Activated CD8-positive, alpha-beta memory T cell treated with anti-CD3 and anti-CD28 coated beads for 1 hour (primary cell): ENCODE measurements at places on chromosomes 12 and 14.

GRCh38 chr12:10301103-10301502 is 6.6 kb upstream of the KLRD1 start:
- DNase-seq = no peak

- no peak for DNase-seq
Observed at GRCh38 chr14:95895720-95896119, 19.1 kb downstream of the TUNAR start.

GRCh38 chr14:60756847-60757246 is 22.3 kb downstream of the MNAT1 start:
- DNase-seq = no peak

- no peak for DNase-seq
Observed at GRCh38 chr14:88154926-88155325, 150.0 kb downstream of the GPR65 start.

- no peak for DNase-seq
Observed at GRCh38 chr12:54522243-54522642, 24.7 kb downstream of the NCKAP1L start.

DNA sequence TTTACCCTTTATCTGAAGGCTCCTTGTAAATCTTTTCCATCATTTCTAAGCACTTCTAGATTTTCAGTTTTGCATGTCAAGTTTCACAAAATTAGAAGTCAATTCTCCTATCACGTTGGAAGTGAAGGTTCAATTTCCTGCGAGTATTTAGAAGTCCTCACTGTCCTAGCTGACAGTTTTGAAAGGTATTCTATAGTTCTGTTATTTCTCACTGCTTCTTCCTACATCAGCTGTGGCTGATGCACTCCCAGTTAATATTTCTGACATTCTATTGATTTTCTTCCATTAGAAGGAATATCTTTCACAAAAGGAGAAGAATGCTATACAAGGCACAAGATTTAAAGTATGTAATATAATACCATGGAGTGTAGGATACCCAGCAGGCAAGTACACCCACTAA is 15.8 kb upstream of the TMCC3 start:
- DNase-seq = no peak

DNA sequence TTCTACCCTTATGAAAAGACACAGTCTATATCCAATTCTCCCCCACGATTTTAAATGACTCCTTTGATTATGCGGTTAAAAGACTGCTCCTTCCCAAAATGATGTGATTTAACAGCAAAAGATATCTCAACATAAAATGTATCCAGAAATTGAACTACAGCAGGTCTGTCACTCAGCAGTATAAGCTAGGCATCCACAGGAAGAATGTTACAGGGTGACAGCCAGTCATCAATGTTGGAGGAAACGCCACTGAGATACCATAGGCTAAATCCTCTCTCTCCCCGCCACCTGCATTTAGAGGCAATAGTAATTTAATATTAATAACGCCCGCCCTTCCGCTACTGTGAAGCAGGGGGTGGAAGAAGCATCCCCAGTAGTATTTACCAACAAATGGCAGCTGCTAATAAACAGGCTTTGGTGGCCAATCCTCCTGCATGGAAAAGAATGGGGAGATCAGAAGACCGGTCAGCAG is 613 bp downstream of the RECQL start:
- DNase-seq = no peak

DNA sequence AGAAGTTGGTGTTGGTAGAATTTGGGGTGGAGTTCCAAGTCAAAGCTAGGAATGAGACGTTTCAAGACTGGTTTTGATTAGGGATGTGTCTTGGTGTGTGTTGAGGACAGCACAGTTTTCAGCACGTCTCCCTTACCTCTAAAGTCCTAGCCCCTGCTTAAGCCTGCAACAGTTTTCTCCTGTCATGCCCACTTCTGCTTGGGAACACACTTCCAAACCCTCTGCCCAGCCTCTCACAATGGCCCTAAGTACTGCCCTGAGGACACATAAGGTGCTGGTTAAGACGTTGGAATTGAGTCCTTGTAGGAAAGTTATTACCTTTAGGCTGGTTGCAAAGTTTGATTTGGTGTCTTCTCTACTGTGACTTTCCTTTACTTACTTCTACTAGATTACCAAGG is 710 bp upstream of the BMAL2 start:
- DNase-seq = no peak

GRCh38 chr12:111184161-111184560 is 184.7 kb downstream of the PHETA1 start:
- DNase-seq = no peak

DNA sequence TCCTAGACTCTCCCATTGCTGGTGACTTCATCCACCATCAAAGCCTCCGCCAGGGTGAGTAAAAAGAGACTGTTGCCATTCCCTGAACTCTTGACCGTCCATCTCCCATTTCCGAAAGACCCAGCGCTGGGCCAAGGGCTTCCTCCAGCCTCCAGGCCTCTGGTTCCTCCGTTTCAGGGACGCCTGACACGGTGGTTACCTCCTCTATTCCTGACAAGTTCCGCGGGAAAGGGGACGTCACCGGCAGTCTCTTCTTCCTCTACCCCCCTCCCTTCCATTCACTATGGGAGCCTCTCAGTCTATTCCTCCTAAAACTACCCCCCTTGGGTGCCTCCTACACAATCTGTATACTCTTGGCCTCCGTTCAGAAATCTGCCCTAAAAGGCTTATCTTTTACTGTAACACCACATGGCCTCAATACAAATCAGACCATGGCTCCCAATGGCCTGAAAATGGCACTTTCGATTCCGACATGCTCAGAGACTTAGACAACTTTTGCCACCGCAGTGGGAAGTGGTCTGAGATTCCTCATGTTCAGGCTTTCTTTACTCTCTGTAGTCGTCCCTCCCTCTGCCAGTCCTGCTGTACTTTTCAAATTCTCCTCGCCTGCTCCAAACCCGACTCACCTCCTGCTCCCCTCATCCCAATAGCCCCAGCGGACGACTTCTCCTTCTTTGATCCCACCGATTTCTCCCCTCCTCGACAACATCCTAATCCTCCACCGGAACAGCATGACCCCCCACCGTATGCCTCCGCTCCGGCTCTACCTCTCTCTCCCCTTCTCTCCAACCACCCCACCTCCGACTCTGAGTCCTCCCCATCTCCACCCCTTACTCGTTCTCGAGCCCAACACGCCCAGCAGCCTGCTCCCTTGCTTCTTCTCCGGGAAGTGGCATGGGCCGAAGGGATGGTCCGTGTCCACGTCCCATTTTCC is 70.4 kb downstream of the MOK start:
- no peak for DNase-seq

- DNase-seq = no peak
Observed at GRCh38 chr12:3247629-3248161, 170.5 kb downstream of the TSPAN9 start.

- DNase-seq = no peak
Observed at GRCh38 chr14:53054457-53054856, 98.7 kb downstream of the DDHD1 start.

DNA sequence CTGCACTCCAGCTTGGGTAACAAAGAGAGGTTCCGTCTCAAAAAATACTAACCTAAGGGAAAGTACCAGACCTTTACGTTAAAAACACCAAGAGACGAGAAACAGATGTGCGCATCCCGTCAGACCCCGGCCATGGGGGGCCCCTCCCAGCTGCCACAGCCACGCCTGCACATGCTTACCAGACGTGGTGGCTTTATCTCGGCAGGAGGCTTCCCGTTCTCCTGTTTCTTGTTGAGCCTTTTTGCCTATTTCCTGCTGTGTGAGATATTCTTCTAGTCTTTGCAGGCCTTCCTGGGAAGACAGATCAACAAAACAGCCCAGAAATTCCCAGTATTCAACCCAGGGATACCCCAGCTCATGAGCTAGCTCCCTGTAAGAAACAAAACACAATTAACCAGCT is 23.6 kb downstream of the PGAM5 start:
- no peak for DNase-seq

DNA sequence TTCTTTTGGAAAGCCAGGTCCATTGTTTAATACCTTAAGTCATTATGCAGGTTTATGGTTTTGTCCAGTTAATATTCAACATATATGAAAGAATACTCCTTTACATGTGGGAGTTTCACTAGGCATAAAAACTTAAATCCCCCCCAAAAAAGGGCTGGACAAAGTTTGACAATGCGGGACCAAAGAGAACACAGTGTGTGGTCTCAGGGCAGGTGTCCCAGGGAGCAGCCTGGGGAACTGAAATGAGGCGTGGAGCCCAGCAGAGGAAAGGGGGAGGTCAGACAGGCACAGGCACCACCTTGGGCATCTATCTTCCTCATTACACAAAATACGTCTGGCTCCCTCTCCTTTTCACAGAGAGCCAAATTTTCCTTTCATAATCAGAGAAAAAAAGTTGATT is 22.5 kb downstream of the PKP2 start:
- no peak for DNase-seq

GRCh38 chr12:121738340-121738858 is 25.8 kb downstream of the TMEM120B start:
- no peak for DNase-seq

DNA sequence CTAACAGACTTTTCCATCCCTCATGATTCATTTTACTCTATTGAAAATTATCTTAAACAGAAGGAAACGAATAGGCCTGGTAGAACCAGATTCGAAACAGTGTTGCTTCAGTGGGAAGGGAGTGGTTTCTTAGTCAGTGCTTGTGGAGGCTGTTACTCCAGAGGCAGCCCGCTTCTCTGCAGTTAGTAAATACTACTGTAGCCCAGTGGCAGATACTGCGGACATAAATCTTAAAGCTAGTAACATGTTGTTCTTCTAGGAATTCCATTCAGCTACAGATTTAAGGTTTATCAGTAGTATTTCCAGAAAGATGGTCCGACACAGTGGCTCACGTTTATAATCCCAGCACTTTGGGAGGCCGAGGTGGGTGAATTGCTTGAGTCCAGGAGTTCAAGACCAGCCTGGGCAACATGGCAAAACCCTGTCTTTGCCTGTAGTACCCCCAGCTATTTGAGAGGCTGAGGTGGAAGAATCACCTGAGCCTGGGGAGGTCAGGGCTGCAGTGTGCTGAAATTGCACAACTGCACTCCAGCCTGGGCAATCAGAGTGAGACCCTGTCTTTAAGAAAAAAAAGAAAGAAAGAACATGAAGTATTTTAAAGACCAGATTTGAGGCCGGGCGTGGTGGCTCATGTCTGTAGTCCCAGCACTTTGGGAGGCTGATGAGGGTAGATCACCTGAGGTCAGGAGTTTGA is 45.9 kb downstream of the DIP2B start:
- no peak for DNase-seq

DNA sequence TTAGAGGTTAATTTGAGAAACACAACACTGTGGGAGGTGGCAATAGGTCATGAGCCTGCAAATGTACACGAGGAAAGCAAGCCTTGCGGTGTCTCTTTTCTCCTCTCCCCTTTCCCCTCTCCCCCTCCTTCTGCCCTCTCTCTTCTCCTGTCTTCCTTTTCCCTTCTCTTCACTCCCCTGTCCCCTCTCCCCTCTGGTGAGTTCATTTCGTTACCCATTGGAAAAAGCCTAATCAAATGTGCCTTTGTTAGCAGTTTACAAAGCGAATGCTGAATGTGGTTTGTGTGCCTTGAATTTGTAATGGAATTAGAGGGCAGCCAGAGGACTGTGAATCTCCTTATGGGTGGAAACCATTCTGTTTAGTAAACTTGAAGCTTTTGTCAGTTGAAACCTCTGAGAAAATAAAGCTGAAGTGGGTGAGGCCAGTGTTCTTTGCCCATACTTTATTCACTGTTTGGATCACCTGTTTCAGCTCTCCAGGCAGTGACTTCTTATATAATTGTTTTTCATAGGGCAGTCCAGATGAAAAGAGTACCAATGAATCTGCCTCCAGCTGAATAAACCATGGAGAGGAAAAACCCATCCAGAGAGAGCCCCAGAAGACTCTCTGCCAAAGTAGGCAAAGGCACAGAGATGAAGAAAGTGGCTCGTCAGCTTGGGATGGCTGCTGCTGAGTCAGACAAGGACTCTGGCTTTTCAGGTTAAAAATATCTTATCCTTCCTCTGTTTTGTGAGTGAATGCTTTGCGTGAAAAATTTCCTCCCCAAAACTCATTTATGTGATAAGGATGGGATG is 7.3 kb downstream of the CIPC start:
- DNase-seq = no peak

GRCh38 chr14:30888480-30889243 is 14.3 kb downstream of the COCH start:
- DNase-seq = no peak

DNA sequence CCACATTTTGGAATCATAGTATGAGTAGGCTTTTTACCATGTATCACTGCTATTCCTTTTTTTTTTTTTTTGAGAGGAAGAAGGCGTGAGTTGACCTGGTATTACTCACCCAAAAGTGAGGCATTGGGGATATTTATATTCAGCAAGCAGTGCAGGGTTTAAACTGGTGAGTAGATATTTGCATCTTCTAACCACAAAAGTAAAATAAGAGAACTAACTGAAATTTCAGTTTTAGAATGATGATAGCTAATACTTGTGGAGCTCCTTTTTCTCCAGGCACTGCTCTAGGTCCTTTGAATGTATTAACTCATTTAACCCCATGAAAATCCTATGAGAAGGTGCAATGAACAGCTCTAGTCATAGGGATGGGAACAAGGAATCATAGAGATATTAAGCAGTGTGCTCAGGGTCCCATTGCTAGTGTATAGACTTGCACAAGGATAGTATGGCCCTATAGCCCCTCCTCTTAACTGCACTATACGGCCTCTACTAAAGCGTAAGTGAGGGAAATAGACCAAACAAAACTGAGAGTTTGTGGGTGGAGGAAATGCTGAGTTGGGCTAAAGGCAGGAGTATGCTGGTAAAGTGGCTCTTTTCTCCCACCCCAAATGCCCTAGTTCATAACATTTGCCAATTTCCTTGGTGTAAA is 104.3 kb upstream of the MAX start:
- DNase-seq = no peak

GRCh38 chr12:29053567-29053966 is 95.5 kb upstream of the FAR2 start:
- no peak for DNase-seq

- DNase-seq = no peak
Observed at GRCh38 chr12:76633415-76633814, 73.8 kb upstream of the OSBPL8 start.

DNA sequence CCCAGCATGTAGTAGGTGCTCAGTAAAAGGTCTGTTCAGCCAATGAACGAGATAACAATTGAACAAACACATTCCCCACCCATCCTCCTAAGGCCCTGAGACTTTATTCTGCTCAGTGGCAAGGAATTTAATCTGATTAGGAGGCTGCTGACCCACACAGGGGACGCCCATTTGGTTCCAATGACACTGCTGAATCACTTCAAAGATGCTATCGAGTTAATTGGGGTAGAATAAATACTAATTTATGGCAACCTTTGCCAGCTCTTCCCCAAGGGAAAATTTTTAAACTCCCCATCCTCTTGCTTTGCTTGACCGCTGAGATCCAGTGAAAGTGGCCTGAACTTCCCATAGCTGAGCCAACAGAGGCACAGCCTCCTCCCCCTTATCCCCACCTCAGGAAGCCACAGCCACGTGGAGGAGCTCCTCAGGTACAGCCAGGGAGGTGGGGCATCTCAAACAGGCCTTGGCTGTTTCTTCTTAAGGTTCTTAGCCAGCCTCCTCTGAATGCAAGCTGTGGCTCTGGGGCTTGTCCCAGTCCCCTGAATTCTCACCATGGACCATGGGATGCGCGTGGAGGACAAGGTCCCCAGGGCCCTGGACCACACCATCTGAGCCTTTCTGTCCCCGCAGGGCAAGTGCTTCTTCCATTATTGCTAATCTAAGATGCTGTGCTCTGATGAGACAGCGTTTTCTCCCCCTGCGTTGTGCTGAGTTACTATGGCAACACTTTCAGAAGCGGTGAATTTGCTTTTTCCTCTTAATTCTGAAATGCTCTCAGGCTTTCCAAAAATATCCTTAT is 26.7 kb downstream of the C14orf132 start:
- no peak for DNase-seq
